ENCODE measurements at places on chromosomes 2 and 18. TPM values are rescaled to one million over a fixed set of nuclear protein-coding genes. Genes with fewer than 3 reads are reported as not detected.

DCDC2C gene
- not detected for total RNA-seq

DYSF gene
- total RNA-seq: 4.8 TPM

SERPINB11 gene
- total RNA-seq: not detected

DLX1 gene
- total RNA-seq: not detected

MC4R gene
- not detected for total RNA-seq

RAPGEF4 gene
- not detected for total RNA-seq

CTLA4 gene
- 37.7 TPM for total RNA-seq

IL36B gene
- not detected for total RNA-seq

ZNF396 gene
- total RNA-seq: 1.2 TPM

ATP5MC3 gene
- 409 TPM for total RNA-seq

ASAP2 gene
- 0.38 TPM for total RNA-seq

IL37 gene
- not detected for total RNA-seq

SPEG gene
- 0.94 TPM for total RNA-seq

LYPD1 gene
- not detected for total RNA-seq

SLC9A4 gene
- total RNA-seq: not detected

GPR55 gene
- total RNA-seq: 11.1 TPM

RSAD2 gene
- total RNA-seq: 0.85 TPM

MTCL1 gene
- total RNA-seq: 1.1 TPM

CHRNA1 gene
- total RNA-seq: not detected

ABCG5 gene
- not detected for total RNA-seq

EPC2 gene
- total RNA-seq: 29.6 TPM

C1QL2 gene
- total RNA-seq: not detected

RIF1 gene
- 72.4 TPM for total RNA-seq

FEV gene
- total RNA-seq: not detected

EVX2 gene
- not detected for total RNA-seq

NT5C1B gene
- total RNA-seq: not detected

ZAP70 gene
- total RNA-seq: 197 TPM

PAIP2B gene
- total RNA-seq: 2.1 TPM

TACR1 gene
- total RNA-seq: not detected

ZBTB7C gene
- total RNA-seq: not detected

PPP1R1C gene
- not detected for total RNA-seq

ATP6V1C2 gene
- total RNA-seq: not detected

REG1B gene
- not detected for total RNA-seq

SMYD1 gene
- total RNA-seq: not detected

CD226 gene
- 158 TPM for total RNA-seq

ST6GAL2 gene
- total RNA-seq: not detected

PHOSPHO2 gene
- 6.3 TPM for total RNA-seq

CD8B gene
- total RNA-seq: 273 TPM

COL3A1 gene
- 0.09 TPM for total RNA-seq

RABL2A gene
- 15.9 TPM for total RNA-seq

KCNG2 gene
- not detected for total RNA-seq

RNF25 gene
- total RNA-seq: 29.0 TPM

SLC40A1 gene
- total RNA-seq: 2.7 TPM

OR6B2 gene
- total RNA-seq: not detected

HOXD9 gene
- not detected for total RNA-seq

MTHFD2 gene
- 379 TPM for total RNA-seq
